ENCODE measurements at places on chromosomes 2 and 18. TPM values are rescaled to one million over a fixed set of nuclear protein-coding genes. Genes with fewer than 3 reads are reported as not detected.

GRCh38 chr18:50928551-50928950 is 39.3 kb upstream of the ELAC1 start:
- no peak overlapping the region for H3K27ac ChIP-seq
- H3K4me3 ChIP-seq = no peak overlapping the region
- peaks cover 40% of the 10 kb centered on the region for H3K36me3 ChIP-seq

DNA sequence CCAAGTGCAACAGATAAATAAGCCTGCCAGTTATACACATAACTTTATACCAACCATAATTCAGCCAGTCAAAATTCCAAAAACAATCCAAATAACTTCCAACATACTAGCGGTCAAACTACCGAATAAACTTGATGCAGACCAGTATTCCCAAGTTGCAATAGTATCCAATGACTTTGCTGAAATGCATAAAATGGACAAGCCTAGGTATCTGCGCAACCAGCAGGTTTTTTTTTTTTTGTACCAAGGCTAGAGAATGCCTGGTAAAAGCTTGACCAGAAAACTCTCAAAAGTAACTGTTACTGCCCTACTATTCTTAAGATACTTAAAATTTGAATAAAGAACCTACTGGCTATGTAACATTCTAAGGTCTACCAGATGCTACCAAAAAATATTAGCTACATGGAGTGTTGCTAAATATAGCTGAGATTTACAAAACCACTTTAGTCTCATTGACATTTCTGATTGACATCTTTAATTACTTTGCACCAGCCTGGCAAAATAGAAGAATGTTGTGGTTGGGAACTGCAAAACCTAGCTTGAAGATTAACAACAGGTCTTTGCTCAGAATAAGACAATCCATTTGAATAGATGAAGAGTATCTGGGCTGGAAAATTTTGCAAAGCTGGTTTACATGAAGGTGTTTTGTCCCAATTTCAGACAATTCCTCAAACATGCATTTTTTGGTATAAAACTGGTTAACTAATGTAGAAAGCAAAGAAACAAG is 7.3 kb downstream of the SRSF7 start:
- H3K36me3 ChIP-seq = peaks cover 73% of the 10 kb centered on the region
- H3K4me3 ChIP-seq = no peak overlapping the region
- no peak overlapping the region for H3K27ac ChIP-seq
- H3K4me1 ChIP-seq = no peaks in the 10 kb centered on the region
- H3K27me3 ChIP-seq = no peaks in the 10 kb centered on the region

DNA sequence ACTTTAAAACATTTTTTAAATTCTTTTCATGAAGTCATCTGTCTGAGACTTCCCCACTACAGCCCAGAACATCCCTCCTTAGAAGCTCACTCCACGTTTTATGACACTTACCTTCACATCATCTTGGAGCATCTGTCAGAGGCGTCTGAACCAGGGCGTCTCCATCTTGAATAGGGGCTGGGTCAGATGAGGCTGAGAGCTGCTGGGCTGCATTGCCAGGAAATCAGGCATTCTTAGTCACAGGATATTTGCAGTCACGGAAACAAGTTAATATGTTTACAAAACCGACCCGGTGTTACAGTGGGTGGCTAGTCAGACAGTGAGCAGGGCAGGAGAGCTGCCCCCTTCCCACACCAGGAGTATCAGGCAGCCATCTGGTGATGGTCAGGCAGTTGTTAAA is 456.5 kb downstream of the FBXO15 start:
- DNase-seq = no peak
- peaks cover 13% of the 10 kb centered on the region for H3K4me1 ChIP-seq
- no peaks in the 10 kb centered on the region for H3K27me3 ChIP-seq
- no peaks in the 10 kb centered on the region for H3K36me3 ChIP-seq
- no peak overlapping the region for H3K27ac ChIP-seq

GRCh38 chr18:66511792-66512191 is 92.1 kb downstream of the CDH19 start:
- H3K27me3 ChIP-seq = no peaks in the 10 kb centered on the region
- H3K4me1 ChIP-seq = peaks cover 7% of the 10 kb centered on the region
- H3K27ac ChIP-seq = no peak overlapping the region

DNA sequence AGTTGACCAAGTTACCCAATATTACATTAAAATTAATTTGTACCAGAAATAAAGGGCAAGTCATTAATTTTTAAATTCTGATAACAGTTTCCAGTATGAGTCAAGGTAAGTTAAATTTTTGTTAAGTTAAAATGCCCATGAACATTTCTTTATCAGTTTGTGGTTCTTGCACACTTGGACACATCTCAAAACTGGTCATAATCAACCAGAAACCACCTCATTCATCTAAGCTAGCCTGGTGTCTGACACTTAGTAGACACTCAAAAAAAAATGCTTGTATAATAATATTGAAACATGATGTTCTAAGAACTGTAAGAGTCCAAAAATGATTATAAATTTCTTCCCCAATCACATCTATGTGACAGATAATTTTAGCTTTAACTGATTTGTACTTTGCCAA is 62.4 kb downstream of the SATB2 start:
- H3K27me3 ChIP-seq = no peaks in the 10 kb centered on the region
- H3K4me1 ChIP-seq = no peaks in the 10 kb centered on the region
- no peak for DNase-seq
- no peaks in the 10 kb centered on the region for H3K36me3 ChIP-seq
- H3K4me3 ChIP-seq = no peak overlapping the region

The MROH2A gene
- not detected for total RNA-seq

The CAVIN2 gene
- total RNA-seq = not detected
